IPS DF 6.9 (cell line): ENCODE measurements at places on chromosomes 7 and 10.

DNA sequence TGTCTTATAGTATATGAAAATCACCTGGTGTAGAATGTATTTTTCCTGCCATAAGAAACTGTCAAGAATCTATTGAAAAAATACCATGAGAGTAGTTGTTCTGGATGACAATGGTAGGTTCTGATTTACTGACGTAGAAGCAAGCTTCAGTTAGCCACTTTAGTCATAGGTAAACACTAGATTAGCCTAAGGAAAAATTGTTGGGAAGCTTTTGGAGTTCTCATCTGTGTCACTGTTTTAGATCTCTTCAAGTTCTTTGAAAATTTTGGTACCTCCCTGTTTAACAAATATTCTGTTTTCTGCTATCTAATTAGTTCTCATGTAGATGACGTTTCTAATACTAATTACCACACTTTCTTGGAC is 131.8 kb downstream of the ADK start:
- no peak overlapping the region for H3K4me3 ChIP-seq
- H3K36me3 ChIP-seq: no peaks in the 10 kb centered on the region
- H3K27ac ChIP-seq: no peak overlapping the region
- no peaks in the 10 kb centered on the region for H3K27me3 ChIP-seq

DNA sequence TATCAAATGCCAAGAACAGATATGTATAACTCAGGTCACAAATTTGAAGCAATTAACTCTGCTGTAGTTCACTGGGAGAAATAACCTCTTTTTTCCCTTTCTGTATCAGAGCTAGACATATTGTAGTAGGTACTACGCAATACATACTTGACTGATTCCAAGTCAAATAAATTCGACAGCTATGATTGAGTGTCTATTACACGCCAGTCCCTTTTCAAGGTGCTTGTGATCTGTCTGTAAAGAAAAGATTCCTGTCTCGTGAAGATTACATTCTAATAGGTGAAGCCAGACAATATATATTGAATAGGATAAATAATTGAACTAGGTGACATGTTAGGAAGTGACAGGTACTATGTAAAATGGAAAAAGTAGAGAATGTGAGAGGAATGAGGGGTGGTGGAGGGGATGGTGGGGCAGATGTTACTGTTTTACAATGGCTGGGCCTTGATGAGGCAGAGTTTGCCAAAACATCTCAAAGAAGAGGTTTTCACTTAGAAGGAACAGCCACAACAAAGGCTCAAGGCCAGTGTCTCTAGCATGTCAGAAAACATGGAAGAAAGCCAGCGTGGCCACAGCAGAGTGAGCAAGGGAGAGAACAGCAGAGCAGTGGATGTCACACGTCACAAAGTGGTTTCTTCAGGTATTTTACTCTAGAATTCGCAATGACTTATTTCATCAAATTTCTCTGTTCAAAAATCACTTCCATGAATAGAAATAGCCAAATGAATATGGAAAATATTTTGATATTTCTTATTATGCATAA is 282.6 kb upstream of the CACNA2D1 start:
- H3K36me3 ChIP-seq: no peaks in the 10 kb centered on the region
- H3K27me3 ChIP-seq: no peaks in the 10 kb centered on the region
- no peak overlapping the region for H3K27ac ChIP-seq

- peaks cover 2% of the 10 kb centered on the region; the same call in 1 of the 2 replicates for H3K4me1 ChIP-seq
- no peak overlapping the region for H3K27ac ChIP-seq
- no peaks in the 10 kb centered on the region for H3K27me3 ChIP-seq
- no peak for DNase-seq
Measured at GRCh38 chr7:116781584-116781983, 80.8 kb upstream of the CAPZA2 start.

GRCh38 chr10:74593470-74593869 is 232.9 kb upstream of the KAT6B start:
- H3K27me3 ChIP-seq: no peaks in the 10 kb centered on the region
- no peaks in the 10 kb centered on the region for H3K36me3 ChIP-seq
- DNase-seq: no peak
- H3K4me1 ChIP-seq: no peaks in the 10 kb centered on the region

- no peaks in the 10 kb centered on the region for H3K27me3 ChIP-seq
- H3K27ac ChIP-seq: no peak overlapping the region
- DNase-seq: no peak
Measured at GRCh38 chr7:76310102-76310957, 7.9 kb downstream of the HSPB1 start.

GRCh38 chr10:14562218-14563075 is 212.2 kb downstream of the FAM107B start:
- H3K27ac ChIP-seq: no peak overlapping the region
- H3K36me3 ChIP-seq: no peaks in the 10 kb centered on the region; the same call in 1 of the 2 replicates
- DNase-seq: no peak
- H3K4me1 ChIP-seq: peaks cover 5% of the 10 kb centered on the region
- H3K4me3 ChIP-seq: no peak overlapping the region
- H3K27me3 ChIP-seq: no peaks in the 10 kb centered on the region

DNA sequence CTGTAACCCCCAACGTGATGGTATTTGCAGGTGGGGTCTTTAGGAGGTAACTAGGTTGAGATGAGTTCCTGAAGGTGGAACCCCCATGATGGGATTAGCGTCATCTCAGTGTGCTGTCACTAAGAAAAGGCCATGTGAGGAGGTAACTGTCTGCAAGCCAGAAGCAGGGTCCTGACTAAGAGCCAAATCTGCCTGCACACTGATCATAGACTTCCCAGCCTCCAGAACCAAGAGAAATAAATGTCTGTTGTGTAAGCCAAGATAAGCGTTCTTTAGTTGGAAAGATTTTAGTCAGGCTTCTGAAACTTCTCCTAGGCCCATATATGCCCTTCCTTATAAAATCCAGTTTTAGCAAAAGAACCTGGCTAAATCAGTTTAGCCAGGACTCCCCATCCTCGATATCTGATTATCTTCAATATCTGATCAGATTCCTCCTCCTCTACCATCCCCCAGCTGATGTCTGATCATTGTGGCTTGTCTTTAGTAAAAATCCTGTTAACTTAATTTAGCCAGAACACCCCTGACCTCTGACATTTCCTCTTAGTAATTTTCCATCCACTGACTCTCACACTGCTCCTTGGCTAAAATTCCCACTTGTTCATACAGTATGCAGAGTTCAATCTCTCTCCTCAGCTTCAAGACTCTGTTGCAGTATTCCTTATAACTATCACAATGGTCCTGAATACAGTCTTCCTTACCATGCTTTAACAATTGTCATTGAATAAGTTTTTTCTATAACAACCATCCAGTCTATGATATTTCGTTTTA is 835.4 kb upstream of the PHF14 start:
- no peaks in the 10 kb centered on the region for H3K4me1 ChIP-seq
- no peak overlapping the region for H3K27ac ChIP-seq
- no peaks in the 10 kb centered on the region for H3K36me3 ChIP-seq
- H3K27me3 ChIP-seq: no peaks in the 10 kb centered on the region
- no peak for DNase-seq

- no peak overlapping the region for H3K27ac ChIP-seq
- H3K27me3 ChIP-seq: no peaks in the 10 kb centered on the region
- H3K4me3 ChIP-seq: no peak overlapping the region
Measured at GRCh38 chr10:72066318-72067284, 21.8 kb downstream of the SPOCK2 start.

DNA sequence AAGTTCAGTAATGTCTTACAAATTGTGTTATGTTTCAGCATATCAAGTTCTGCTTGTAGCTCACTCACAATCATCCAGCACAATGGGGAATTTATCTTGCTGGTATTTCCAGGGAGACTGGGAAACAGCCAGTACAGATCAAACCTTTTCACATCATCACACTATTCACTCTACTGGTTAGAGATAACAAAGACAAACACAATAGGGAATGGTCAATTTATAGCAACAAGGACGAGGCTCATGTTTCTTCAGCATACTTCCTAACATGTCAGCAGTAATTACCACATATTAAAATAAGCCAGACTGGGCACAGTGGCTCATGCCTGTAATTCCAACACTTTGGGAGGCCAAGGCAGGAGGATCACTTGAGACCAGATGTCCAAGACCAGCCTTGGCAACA is 38.3 kb downstream of the TOMM7 start:
- H3K4me1 ChIP-seq: no peaks in the 10 kb centered on the region
- no peak for DNase-seq
- H3K36me3 ChIP-seq: no peaks in the 10 kb centered on the region
- H3K27ac ChIP-seq: no peak overlapping the region
- no peaks in the 10 kb centered on the region for H3K27me3 ChIP-seq
